ENCODE measurements at places on chromosomes 1 and 21. TPM values are rescaled to one million over a fixed set of nuclear protein-coding genes. Genes with fewer than 3 reads are reported as not detected.
A peak's percentile ranks its signal among the peaks of the same experiment; 100 is the strongest.

- DNase-seq = no peak
Observed at GRCh38 chr1:56824271-56824670, 5.1 kb upstream of the FYB2 start.

GRCh38 chr1:232978091-232978634 lies 27.8 kb downstream of the NTPCR start:
- DNase-seq = no peak

- DNase-seq = no peak
Observed at GRCh38 chr1:20713440-20713839, 4.4 kb downstream of the KIF17 start.

DNA sequence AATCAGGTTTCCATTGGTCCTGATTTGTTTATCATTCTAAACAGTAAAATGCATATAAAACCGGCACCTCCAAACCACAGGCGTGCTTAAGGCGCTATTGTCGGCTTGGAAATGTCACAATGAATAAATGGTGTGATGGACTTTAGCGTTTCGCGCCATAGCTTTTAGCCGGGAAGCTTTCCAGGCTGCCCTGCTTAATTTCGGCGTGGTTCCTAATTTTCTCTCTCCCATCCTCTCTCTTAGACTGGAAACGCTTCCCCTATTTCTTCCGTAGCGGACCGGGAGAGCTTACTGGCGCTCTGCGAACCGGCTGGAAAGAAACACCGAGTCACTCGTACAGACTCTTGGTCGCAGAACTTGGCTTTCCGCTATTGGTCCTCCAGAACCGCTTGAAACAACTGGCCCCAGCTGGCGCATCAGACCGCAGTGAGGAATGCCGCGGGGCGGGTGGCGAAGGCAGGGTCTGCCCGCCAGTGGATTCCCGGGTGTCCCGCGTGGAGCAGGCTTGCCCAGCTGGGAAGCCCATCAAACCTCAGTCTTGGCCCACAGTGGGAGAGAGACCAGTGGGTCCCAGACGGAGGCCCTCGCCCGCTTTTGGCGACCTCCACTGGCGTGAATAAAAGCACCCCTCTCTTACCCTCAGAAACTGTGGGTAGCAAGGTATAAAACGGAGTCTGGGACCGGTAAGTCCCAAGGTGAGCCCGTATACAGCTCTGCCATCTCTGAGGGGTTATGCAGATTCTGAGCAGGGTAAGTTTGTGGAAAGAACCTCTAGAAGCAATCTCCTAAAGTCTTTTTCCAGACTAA lies 4.0 kb upstream of the LHX8 start:
- no peak for DNase-seq

GRCh38 chr1:201331166-201331565 lies 46.3 kb downstream of the TNNT2 start:
- DNase-seq = no peak

DNA sequence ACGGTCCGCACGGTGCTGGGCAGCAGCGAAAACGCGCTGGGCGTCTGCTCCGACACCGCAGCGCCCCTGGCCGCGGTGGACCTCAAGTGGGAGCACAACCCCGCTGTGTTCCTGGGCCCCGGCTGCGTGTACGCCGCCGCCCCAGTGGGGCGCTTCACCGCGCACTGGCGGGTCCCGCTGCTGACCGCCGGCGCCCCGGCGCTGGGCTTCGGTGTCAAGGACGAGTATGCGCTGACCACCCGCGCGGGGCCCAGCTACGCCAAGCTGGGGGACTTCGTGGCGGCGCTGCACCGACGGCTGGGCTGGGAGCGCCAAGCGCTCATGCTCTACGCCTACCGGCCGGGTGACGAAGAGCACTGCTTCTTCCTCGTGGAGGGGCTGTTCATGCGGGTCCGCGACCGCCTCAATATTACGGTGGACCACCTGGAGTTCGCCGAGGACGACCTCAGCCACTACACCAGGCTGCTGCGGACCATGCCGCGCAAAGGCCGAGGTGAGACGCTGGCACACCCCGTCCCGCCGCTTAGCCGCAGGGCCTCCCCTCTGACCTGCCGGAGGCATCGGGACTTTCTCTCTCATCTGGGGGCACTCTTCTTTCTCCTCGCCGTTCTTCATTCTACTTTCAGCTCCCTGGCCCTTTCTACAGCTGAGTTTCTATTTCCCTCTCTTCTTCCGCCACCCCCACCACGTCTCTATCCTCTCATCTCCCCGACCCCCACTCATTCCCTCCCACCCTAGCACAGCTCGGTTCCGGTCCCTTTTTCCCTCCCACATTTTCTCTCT lies 1.0 kb downstream of the NPR1 start:
- peak; percentile 51 for DNase-seq

GRCh38 chr21:35716876-35717565 lies 343.3 kb downstream of the SETD4 start:
- DNase-seq = no peak

GRCh38 chr1:116808848-116809508 lies 54.7 kb downstream of the CD2 start:
- DNase-seq = no peak

GRCh38 chr1:183933528-183934179 lies 103.9 kb downstream of the COLGALT2 start:
- DNase-seq = no peak

GRCh38 chr1:228646717-228647522 lies 88.4 kb upstream of the RHOU start:
- peak; percentile 66 for DNase-seq

GRCh38 chr1:116814926-116815723 lies 60.9 kb downstream of the CD2 start:
- no peak for DNase-seq

- DNase-seq = peak; percentile 57
Observed at GRCh38 chr21:37338671-37339551, 27.7 kb upstream of the DYRK1A start.

DNA sequence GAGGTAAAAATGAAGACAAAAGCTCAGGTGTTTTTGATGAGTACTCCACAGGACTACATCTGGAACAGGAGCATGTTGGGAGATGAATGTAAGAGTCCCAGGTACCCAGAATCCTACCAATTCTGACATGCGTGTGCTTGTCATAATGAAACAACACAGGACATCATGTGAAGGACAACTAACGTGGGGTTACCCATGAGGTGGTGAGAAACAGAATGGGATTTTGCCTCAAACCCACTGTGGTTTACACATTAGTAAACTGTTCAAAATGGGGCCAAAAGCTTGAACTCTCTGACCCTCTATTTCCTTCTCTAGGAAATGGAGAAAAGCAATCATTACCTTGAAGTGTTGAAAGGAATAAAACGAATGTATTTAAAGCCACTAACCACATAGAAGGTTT lies 266.2 kb downstream of the RGS7 start:
- DNase-seq = no peak

DNA sequence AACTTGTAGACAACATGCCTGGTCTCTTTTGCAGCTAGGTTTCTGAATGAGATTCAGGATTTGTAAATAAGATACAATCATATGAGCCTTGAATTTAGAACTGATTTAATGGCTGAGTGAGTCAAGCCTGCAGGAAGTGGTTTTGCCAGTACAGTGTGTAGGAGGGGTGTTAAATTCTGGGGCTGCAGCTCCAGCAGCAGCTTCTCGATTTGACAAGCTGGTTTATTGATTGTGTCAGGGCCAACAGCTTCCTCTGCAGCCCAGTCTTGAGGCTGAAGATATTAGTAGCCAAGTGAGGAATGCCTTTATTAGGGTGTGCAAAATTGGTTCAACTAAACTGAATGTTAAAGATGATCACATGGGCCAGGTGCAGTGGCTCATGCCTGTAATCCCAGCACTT lies 11.5 kb upstream of the PLA2G5 start:
- DNase-seq = no peak

GRCh38 chr1:66435541-66435940 lies 98.4 kb upstream of the SGIP1 start:
- DNase-seq = no peak

GRCh38 chr1:59125676-59126320 lies 171.1 kb upstream of the FGGY start:
- no peak for DNase-seq

DNA sequence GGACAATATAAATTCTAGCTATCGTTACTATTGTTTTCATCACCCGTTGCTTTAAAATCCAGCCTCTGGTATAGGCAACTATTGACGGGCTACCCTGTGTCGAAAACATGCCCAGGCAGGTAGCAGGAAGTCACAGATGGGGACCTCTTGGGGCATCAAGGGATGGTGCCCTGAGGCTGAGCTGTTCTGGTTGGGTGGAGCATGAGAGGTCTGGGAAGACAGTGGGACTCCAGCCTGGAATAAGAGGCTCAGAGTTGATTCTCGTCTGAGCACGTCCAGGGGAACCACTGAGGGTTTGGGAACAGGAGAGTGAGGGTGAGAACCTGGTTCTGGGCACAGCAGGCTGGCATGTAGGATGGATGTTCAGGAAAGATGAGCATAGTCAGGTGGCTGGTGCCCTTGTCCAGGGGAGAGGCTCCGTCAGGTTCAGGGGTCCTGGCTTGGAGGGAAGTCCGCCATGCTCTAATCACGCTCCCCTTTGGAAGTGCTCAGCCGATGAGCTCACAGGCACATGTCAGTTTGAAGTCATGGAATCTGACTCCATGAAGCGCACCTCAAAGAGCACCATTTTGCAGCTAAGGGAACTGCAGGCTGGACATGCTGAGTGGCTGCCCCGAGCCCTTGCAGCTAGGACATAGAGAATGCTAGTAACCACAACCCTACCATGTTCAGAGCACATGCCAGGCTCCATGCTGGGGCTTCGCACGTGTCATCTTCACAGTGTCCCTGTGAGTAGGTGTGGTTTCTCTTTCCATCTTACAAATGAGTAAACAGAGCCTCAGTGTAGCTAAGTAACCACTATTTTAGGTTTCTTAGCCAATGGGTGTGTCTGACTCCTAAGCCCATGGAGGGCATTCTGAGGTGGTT lies 21.0 kb downstream of the PCSK9 start:
- no peak for DNase-seq

DNA sequence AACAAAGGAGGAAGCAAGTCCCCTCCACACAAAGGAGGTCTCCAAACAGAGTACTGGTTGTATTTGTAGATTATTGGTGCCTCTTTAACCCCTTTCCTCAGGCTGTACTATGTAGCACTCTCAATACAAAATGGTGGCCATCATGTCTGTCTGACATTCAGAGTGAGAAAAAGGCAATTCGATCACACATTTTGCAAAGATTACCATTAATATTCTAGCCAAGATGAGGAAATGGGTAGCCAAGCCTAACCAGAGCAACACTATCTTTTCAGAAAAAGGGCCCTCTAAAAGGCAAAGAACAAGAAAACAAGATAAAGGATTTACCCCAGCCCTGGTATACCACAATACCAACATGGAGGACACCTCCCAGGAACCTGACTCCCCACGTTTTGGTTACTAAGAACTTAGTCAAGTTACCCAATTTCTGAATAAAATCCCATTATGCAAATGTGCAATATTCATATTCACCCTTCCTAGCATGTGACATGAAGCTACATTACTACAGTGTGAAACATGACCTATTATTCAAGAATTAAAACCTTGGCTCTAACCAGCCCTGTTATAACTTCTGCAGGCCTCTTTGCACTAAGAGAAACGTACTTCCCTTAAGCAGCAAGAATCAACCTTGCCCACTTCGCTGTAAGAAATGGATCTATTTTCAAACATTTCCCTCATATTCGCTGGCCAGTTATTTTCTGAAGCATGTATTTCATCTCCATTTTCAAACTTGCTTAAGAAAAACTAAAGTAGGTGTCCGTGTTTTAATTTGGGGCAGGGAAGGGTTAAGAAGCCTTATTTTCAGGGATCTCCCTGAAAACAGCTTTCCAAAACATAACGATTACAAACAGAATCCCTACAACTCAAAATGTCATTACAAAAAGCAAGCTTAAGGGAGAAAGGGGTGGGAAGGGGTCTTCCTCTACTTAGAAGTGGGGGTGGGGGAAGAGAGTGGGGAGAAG lies 2.1 kb downstream of the KDM5B start:
- DNase-seq = no peak

Gene CFHR1
- not detected for total RNA-seq

Gene TNFRSF1B
- total RNA-seq = 13.7 TPM

Gene PYHIN1
- 0.22 TPM for total RNA-seq

Gene TCEA3
- total RNA-seq = 72.7 TPM

Gene LMOD1
- 9.6 TPM for total RNA-seq

Gene IVNS1ABP
- 58.4 TPM for total RNA-seq

Gene GPR3
- total RNA-seq = 0.24 TPM

Gene MATN1
- not detected for total RNA-seq

Gene DNASE2B
- not detected for total RNA-seq

Gene GCSAML
- 0.24 TPM for total RNA-seq

Gene RASSF5
- 3.9 TPM for total RNA-seq

Gene BSND
- total RNA-seq = not detected

Gene MTOR
- 26.9 TPM for total RNA-seq

Measured in Right ventricle myocardium superior (tissue), 1 donor.